DMS 273 treated with DMSO at 0.1 percent for 48 hours (cell line): ENCODE measurements at places on chromosomes 3 and 15.

- DNase-seq, result no peak
Observed at GRCh38 chr15:59590027-59590426, 21.6 kb upstream of the GCNT3 start.

DNA sequence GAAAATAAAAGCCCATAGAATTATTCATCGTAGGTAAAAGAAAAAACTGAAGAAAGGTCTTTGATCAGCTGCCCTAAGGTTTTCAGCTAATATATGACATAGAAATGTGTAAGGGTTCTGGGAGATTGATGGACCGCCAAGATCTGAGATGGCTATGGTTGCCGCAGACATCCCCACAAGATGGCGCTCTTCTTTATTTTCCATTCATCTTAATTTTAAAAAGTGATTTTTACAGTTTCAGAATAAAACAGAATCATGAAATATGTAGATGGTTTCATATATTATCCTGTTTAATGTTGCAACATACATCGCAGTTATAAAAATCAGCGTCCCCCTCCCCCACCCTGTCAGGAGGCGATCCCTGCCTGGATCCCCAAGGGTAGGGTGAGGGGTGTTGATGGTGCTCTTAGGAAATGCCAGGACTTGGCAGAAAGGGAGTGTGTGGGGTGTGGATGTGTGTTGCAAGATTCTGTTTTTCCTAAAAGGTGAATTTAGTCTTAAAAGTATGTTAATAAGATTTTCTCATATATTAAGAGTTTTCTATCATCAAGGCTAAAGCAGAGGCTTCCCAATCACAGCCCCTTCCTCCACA lies 68.8 kb downstream of the ANXA2 start:
- no peak for DNase-seq

GRCh38 chr3:103218146-103218545 lies 783.3 kb downstream of the ZPLD1 start:
- DNase-seq, result no peak

DNA sequence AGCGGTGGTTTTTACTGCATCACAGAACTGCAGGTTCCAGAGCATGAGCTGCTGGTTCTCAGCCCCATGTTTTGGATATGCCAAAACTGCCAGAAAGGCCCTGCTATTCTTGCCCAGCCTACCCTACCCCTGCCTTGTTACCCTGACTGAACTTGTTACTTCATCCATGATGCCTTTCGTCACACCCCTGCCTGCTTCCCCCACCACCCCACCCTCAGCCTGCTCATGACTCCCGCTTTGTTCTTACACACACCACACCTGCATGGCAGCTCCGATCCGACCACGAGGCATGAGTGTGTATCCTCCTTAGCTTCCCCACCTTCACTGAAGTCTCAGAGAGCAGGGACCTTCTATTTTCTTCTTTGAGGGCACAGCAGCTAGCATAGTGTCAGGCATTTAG lies 5.1 kb upstream of the TM4SF1 start:
- no peak for DNase-seq

DNA sequence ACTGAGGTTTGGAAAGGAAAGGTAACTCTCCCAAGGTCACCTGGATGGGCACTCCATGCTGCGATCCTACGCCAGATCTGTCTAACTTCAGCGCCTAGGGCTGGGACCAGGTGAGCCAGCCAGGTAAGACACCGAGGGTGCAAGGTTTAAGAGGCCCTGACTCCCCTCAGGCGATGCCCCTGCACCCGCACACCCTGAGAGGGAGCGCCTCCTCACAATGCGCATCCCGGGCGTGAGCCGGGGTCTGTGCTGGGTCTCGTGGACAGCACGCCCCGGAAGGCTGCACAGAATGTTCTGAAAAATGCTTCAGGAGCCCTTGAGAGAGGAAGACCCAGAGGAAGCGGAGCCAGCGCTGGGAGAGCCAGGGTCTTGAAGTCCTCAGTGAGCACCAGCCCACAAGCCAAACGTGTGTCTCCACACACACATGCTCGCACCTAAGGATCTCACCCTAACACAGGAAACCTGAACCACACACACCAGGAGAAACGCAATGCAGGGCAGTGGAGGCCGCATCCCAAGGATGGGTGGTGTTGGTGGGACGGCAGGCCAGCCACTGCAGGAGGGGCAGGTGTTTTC lies 142.0 kb downstream of the ADAMTS17 start:
- DNase-seq, result no peak

DNA sequence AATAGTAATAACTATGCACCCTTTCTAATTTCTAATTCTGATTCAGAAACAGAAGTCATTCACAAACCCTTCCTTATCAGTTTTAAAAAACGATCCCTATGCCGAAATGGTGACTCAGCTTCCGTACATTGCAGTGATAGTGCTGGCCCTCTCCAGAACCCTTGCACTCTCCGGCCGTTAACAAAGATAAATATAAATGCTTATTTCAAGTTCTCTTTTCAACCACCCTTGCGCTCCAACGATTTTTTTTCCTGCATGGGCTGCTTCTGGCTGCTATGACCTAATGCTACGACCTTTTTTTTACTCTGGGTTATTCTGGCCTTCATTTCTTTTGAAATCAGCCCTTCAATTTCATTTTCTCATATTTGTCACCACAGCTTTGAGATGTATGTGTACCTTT lies 646.2 kb downstream of the NTRK3 start:
- no peak for DNase-seq

DNA sequence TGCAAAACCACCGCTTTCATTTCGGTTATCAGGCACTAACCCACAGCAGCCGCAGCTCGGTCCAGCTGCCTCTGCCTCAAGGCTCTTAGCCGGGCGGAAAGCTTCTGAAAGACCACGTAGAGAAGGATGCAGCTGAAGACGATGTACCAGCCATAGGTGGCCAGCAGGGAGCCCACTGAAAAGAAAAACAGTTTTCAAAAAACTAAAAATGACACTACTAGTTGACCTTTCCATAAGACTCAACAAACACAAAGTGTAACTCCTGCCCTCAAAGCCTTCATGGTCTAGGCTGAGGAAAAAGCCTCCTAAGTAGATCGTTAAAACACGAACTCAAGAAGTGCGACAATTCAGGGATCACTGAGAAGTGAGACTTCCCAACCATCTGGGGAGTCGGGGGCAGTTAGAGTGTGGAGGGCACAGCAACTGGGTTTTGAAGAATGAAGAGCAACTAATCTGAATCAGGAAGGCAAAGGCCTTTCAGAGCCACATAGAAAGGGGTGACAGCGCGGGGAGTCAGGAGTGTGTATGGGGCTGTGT lies 716 bp downstream of the SELENOS start:
- DNase-seq, result peak; percentile 2

GRCh38 chr3:141305436-141305835 lies 62.9 kb upstream of the ZBTB38 start:
- DNase-seq, result peak; percentile 73

DNA sequence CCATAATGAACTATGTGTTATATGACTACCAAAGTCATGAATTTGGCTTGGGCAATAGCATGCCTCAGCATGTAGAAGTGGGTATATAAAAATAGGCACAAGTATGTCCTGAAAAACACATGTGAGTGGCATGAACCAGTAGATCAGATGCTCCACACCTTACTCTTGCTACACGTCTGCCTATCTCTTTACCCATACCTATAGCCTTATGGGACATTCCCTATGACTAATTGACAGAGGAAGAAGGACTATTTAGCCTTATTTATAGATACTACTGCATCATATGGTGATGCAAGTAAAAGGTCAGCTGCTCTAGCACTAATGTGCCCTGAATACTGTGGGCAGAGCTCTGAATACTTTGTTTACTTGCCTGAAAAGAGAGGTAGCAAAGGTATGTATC lies 81.0 kb upstream of the ZPLD1 start:
- no peak for DNase-seq

DNA sequence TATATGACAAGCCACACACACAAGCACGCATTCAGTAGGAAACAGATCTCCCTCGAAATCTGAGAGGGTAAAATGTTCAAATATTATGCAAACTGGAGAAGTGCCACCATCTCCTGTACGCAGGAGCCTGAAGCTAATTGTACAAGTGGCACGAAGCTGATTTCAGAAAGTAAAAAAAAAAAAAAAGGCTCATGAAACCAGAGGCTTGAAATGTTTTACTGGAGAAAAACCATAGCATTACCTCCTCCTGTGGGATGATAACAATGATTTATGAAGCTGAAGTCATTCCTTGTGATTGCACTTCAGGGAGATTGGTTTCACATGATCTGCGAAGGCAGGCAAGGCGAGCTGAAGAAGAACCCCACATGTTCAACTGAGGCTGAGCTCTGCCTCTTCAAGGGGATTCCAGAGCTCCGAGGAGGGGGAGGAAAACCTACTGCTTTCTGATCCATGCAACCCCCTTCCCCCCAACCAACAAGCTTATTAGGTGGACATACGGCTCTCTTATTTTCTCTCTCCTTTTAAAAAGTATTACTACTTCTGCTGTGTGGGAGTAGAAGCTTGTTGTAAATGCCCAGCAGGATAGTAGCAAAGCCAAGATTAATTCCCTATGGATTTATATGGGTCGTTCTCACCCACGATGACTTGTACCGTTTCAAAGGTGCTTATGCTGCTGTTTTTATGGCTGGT lies 101.1 kb downstream of the GREM1 start:
- peak; percentile 29 for DNase-seq

GRCh38 chr3:99352811-99353210 lies 285.6 kb upstream of the COL8A1 start:
- no peak for DNase-seq

DNA sequence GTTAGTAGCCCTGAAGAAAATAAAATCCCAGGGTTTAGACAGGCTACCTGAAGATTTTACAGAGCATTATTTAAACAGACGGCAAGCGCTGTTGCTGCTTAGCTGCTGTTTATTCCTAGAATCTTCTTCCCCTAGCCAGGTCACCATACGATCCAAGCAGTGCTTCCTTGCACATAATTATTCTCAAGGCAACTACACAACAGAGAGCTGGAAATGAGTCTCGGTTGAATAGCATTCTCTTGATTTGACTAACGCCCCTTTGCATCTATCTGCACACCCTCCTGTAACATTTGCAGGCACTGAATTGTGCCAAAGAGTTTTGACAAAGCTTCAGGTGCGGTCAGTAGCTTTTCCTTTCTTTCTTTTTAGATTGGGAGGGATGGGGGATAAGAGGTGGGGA lies 564.4 kb downstream of the TBL1XR1 start:
- DNase-seq, result no peak

DNA sequence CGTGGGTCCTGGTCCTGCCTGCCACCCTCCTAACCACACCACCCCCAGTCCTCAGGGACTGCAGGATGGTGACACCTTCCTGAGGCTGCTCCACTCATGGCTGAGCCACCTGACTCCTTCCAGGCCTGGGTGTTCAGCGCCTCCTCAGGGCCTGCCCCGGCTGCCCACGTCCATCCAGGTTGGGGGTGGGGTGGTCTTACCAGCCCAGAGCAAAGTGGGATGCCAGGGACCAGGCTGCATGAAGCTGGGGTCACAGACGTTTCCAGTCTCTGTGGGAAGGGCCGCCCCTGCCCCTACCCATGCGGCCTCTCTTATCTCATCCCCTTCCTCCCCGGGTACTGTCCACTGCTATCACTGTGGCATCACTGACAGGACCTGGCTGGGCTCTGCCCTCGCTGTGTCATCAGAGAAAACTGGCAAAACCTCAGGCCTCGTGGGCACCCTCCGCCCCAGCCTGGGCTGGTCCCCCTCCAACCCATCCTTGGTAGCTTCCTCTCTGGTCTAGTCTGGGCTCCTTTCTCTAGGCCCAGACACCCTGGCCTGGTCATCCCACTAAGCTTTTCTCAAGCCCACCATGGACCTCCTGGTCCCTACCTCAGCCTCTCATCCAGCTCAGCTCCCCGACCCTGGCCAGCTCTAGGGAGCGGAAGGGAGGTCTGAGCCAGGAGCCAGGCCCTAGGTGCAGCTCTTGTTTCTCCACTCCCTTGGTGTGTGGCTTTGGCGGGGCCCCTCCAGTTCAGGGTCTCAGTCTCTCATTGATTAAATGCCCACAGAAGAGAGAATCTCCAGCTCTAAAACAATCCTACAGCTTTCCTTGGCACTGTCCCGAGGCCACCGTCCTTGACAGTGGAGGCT lies 32.9 kb downstream of the WNT7A start:
- DNase-seq, result no peak

GRCh38 chr3:33722191-33722590 lies 4.1 kb upstream of the CLASP2 start:
- no peak for DNase-seq

GRCh38 chr3:171066206-171066605 lies 39.7 kb upstream of the SLC2A2 start:
- DNase-seq, result no peak

GRCh38 chr15:29135309-29135657 lies 134.3 kb downstream of the NSMCE3 start:
- no peak for DNase-seq

DNA sequence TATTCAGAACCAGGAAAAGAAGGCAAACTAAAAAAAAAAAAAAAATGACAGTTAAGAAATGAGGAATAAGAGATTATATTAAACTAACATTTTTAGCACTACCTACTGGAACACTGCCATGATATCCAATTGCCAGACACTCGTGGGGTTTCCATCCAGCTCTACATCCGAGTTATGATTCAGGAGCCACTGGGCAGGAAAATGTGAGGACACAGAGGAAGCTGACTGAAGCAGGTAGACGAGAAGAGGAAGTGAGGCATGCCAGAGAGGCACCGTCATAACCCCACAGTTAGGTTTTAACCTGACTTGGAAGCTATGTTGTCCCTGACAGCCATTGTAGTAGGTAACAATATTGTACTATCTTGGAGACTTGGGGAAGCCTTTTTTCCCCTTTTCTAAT lies 495.0 kb downstream of the NLGN1 start:
- DNase-seq, result no peak

GRCh38 chr3:139261754-139262586 lies 81.8 kb upstream of the MRPS22 start:
- DNase-seq, result no peak

GRCh38 chr3:128415200-128415772 lies 51.4 kb downstream of the DNAJB8 start:
- DNase-seq, result no peak

DNA sequence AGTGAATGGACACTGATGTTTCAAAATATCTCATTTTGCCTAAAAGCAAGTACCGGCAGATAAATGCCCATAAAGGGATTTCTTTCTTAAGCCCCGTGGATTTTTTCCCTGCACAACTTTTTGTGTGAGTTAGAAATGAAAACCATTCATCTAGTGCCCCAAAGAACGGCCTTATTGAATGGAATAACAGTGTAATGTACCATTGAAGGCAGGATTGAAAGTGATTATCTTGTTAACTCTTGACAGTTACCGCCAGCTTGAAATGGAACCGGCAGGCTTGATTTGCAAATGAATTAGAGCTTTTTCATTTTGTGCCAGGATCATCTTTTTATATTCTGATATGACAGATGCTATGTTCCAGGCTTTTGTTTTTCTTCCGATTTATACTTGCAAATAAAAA lies 162.2 kb downstream of the RSRC1 start:
- no peak for DNase-seq

- no peak for DNase-seq
Observed at GRCh38 chr3:13571831-13572750, 23.2 kb downstream of the FBLN2 start.

DNA sequence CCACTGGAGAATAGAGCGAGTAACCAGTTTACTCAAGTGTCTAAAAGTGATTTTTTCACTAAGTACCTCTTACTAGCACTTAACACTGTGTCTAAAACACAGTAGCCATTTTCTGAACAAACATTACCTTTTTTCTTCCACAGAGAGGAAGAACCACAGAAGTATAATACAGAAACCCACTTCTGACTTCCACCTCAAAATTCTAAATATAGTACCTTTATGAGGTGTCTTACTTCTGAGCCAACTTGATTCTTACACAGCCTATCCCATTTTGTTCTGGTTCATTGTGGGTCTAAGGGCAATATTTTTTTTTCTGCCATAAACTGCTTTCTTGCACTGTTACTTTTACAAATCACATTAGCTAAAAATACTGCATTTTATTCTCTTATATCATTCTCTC lies 821.0 kb downstream of the FHIT start:
- DNase-seq, result no peak

GRCh38 chr15:96058103-96058851 lies 272.2 kb upstream of the NR2F2 start:
- DNase-seq, result no peak
